ENCODE measurements at places on chromosomes 2 and 18.

- peak; percentile 71 for DNase-seq
Observed at GRCh38 chr2:48531141-48531648, 1.2 kb downstream of the STON1 start.

GRCh38 chr2:111900859-111901258 lies 2.5 kb downstream of the MERTK start:
- peak; percentile 43 for DNase-seq

DNA sequence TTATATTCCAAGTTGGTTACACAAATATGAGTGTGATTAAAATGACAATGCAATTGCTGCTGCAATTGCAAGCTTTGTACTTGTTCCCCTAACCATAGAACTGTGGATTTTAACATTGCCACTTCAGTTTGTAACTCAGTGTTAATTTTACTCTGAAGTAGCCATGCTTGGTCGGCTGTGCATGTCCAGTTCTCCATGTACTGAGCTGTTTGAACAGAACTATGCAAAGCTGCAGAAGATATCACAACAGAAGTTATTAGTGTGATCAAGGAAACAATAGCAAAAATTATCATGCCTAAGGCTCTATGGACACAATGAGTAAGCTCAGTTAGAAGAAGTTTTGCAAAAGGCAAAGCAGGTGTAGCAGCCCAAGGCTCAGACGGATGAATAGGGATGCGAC lies 45.3 kb downstream of the CXCR4 start:
- no peak for DNase-seq

DNA sequence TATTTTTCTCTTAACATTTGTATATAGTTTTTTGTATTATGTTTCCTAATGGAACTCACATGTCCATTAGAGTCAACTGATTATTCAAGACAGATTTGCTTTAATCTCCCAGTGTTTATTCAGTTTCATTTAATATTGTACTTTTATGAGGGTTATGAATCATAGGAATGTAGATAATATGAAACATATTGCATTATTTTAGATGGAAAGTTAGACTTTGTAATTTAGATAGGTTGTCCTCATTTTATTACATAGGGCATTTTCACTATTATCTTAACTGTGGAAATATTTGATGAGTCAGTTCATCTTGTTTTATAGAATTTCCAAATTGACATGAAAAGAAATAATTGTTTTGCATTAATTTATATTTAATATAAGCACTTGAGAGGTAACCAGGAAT lies 240.8 kb downstream of the PLCL1 start:
- DNase-seq: peak; percentile 22

GRCh38 chr2:176583607-176584006 lies 314.4 kb downstream of the MTX2 start:
- peak; percentile 70 for DNase-seq

- DNase-seq: no peak
Observed at GRCh38 chr2:74079522-74080341, 68.0 kb downstream of the BOLA3 start.

DNA sequence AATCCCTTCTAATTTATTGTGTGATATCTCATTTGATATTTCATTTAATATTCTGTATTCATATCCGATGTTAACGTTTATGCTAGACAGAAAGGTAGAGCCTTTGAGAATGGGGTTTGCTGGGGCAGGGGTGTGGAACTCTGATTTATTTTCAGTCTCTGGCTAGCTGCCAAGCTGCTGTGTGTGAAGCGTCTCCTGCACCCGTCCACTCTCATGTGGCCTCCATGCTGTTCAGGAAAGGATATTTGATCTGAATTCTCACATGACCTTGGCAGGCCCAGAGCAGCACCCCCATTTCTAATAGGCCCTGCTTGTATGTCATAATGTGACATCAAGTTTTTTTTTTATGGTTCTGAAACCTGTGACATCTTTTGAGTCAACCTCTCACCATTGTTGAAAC lies 1.6 kb downstream of the IL1R1 start:
- peak; percentile 70 for DNase-seq

DNA sequence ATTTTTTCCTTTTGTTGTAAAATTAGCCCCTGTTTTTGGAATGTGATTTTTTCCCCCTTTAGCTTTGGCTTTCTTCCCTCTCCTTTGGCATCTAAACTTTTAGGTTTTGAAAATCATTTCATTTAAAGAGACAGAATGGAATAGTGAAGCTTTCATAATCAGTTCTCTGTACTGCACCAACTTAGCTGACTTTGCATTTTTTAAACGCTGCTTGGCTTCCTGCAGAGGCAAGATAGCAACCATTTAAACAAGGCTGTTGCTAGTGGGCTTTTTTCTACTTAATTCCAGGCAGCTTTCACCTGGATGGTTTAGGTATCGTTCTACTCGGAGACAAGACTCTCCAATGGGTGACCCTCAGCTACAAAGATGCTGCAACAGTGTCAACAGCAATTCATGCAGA lies 267.9 kb upstream of the PKDCC start:
- DNase-seq: no peak

- DNase-seq: no peak
Observed at GRCh38 chr2:118225666-118226065, 137.4 kb downstream of the INSIG2 start.

DNA sequence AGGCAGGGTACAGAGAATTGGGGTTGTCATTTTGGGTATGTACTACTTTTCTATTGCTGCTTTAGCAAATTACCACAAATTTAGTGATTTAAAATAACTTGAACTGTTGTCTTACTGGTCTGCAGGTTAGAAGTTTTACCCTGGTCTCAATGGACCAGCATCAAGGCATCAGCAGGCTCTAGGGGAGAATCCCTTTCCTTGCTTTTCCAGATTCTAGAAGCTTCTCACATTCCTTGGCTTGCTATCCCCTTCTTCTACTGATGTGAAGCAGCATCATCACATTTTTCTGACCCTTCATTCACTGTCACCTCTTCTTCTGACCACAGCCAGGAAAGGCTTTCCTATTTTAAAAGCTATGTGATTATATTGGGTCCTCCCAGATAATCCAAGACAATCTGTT lies 237.8 kb upstream of the RBMS1 start:
- DNase-seq: no peak

DNA sequence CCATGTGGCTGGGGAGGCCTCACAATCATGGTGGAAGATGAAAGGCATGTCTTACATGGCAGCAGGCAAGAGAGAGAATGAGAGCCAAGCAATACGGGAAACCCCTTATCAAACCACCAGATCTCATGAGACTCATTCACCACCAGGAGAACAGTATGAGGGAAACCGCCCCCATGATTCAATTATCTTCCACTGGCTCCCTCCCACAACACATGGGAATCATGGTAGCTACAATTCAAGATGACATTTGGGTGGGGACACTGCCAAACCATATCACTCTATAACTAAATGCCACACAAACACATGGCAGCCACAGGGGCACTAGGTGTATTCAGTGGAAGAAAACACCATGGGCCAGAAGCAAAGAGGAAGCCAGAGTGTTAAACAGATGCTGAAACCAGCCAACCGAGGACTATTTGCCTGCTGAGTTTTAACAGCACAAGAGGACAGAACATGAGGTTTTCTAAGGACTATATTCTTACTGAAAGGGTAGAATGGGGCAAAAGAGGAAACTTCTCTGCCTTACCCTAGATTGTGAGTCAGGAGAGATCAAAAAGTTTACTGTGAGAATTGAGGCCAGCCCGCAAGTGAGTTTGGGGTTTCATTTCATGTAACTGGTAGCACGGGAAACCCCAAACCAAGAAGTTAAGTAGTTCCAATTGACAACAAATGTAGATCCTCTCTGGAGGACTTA lies 49.2 kb downstream of the SIGLEC15 start:
- DNase-seq: peak; percentile 26

DNA sequence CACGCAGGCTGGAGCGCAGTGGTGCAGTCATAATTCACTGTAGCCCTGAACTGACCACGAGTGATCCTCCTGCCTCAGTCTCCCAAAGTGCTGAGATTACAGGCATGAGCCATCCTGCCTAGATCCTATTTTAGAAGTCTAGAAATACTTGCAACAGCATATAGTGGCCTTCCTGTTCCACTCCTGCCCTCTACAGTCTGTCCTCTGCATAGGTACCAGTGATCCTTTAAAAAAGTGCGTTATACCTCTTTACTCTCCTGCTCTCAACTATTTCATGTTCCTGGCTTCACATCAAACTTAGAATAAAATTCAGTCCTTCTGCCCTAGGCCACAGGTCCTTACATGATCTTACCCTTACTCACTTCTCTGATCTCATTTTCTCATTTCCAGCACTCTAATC lies 6.0 kb downstream of the COMMD1 start:
- DNase-seq: peak; percentile 6

DNA sequence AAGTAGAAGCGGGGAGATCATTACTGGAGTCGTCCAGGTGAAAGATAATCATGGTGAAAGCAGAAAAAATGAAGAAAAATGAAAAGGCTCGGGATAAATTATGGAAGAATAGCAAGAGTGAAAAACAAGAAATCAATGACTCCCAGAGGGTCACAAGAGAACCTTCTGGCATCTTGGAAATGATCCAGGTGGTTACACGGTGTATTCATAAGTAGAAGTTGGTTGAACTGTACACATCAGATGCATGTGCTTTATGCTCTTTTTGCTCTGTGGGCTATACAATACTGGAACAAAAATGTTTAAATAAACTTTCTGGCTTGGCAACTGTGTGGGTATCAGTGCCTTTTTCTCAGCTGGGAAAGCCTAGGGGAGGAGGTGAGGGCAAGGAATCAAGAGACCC lies 348.9 kb downstream of the RND3 start:
- DNase-seq: no peak

GRCh38 chr2:222257645-222258044 lies 41.2 kb downstream of the PAX3 start:
- DNase-seq: no peak

- DNase-seq: no peak
Observed at GRCh38 chr2:100791936-100792308, 28.0 kb upstream of the NPAS2 start.

DNA sequence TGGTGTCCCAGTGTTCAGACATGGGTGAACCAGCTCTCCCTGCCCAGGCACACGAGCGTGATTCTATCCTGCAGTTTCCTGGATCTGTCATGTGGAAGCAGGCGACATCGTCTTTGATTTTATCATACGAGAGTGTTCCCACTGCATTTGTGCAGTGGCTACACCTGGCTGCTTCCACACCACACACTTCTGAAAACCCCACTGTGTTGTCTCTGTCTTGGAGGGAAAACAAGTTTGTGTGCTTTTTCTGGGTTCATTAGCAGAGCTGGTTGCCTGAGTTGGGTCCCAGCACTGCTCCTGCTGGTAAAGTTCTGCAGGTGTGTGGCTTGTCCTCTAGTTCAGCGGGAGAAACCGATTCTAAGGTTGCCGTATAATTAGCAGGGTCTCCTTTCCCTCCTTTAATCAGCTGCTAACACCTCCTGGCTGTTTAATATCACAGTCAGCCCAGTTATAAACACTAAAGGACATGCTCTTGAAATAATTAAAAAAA lies 58.5 kb upstream of the TWIST2 start:
- no peak for DNase-seq

- DNase-seq: no peak
Observed at GRCh38 chr2:126187668-126188067, 468.3 kb upstream of the GYPC start.

Data from fibroblast of mammary gland (primary cell).